GM23248 (cell line): ENCODE measurements at places on chromosomes 11 and 22. TPM values are rescaled to one million over a fixed set of nuclear protein-coding genes. Genes with fewer than 3 reads are reported as not detected.
A peak's percentile ranks its signal among the peaks of the same experiment; 100 is the strongest.

GRCh38 chr11:23884341-23884740 is 612.5 kb upstream of the LUZP2 start:
- no peaks in the 10 kb centered on the region for H3K27me3 ChIP-seq
- no peak overlapping the region for H3K4me3 ChIP-seq
- no peaks in the 10 kb centered on the region for H3K4me1 ChIP-seq
- H3K27ac ChIP-seq, result no peak overlapping the region
- H3K36me3 ChIP-seq, result no peaks in the 10 kb centered on the region

Gene MRGPRX4
- not detected in 2 replicates for total RNA-seq

Gene MUC6
- not detected in 2 replicates for total RNA-seq

DNA sequence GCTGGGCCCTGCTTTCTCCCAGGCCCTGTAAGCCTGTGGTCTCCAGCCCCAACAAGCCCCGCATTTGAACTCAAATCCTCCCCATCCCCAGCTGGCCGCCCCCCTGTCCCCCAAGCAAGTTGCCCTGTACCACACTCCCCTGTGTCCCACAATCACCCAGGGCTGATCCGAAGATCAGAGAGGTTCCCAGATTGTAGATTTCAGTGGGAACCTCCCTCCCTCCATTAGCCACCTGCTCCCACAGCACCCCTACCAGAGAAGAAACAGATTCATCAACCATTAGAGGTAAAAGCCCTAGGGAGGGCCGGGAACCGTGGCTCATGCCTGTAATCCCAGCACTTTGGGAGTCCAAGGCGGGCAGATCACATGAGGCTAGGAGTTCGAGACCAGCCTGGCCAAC is 107.5 kb downstream of the FEZ1 start:
- H3K27ac ChIP-seq, result no peak overlapping the region
- H3K27me3 ChIP-seq, result no peaks in the 10 kb centered on the region
- no peak for DNase-seq

GRCh38 chr11:110317516-110317932 is 21.1 kb upstream of the RDX start:
- H3K27me3 ChIP-seq, result no peaks in the 10 kb centered on the region
- no peaks in the 10 kb centered on the region for H3K36me3 ChIP-seq
- no peak overlapping the region for H3K27ac ChIP-seq
- no peak overlapping the region for H3K4me3 ChIP-seq
- peak; percentile 21 for DNase-seq
- H3K4me1 ChIP-seq, result peaks cover 3% of the 10 kb centered on the region; the same call in 1 of the 2 replicates

Gene OR51A2
- not detected in 2 replicates for total RNA-seq
